ENCODE measurements at places on chromosomes 7 and 10.

DNA sequence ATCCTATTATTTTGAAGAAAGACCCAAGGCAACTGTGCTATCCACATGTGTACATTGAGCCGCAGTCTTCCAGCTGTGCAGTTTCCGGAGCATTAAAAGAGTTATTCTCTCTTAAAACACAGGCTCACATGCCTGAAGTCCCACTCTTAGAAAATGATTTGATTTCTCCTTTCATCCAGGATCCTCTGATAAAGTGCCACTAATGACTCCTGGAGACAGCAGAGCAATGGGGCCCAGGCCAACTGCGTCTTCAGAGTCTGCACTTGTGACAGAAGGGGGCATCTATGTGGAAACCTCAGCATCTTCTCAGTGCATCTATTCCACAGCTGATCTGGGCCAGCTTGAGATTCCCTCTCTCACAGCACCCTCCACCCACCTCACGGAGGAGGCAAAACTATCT lies 482.1 kb upstream of the AKR1E2 start:
- peak; percentile 31 for DNase-seq

DNA sequence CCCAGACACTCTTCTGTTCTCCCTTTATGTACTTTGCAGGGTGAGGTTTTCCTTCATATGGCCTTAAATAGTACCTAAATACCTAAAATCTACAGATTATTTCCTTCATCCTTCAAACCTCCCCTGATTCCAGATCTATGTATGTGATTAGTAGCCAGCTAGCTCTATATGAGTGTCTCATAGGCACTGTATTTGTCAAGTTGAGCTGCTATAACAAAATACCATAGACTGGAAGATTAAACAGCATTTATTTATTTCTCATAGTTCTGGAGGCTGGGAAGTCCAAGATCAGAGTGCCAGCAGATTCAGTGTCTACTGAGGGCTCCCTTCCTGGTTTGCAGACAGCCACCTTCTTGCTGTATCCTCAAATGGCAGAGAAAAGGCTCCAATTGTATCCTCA lies 60.6 kb upstream of the MSRB2 start:
- no peak for DNase-seq

GRCh38 chr10:78785066-78785465 lies 283.7 kb upstream of the ZMIZ1 start:
- no peak for DNase-seq

GRCh38 chr10:48748573-48748972 lies 63.9 kb downstream of the WDFY4 start:
- DNase-seq, result peak; percentile 67

- no peak for DNase-seq
These were observed 10.9 kb downstream of the SUFU start for GRCh38 chr10:102514487-102515311.

DNA sequence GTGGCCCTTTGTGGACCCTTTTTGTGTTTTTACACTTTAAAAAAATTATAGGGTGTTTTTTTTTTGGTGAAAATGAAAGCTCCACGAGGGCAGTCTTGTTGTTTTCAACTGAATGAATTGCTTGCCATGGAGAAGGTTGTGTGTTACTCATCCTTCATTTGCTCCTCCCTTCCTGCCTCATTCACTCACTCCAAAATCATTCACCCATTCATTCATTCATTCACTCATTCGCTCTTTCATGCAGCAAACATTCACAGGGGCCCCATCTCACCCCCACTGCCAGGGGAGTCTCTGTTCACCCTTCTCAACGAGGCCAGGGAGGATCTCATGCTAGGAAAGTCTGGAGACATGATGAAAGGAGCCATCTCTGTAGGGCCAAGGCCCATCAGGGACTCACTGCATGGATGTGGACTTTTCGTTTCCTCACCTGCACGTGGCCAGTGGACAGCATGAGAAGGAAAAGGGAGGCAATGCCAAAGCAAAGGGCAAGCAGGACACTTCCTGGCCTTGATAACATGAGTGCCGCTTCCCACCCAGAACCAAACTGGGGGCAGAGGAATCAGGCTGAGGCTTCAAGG lies 62.8 kb upstream of the COL13A1 start:
- DNase-seq, result no peak

GRCh38 chr10:3990307-3990706 lies 205.3 kb upstream of the KLF6 start:
- DNase-seq, result no peak

DNA sequence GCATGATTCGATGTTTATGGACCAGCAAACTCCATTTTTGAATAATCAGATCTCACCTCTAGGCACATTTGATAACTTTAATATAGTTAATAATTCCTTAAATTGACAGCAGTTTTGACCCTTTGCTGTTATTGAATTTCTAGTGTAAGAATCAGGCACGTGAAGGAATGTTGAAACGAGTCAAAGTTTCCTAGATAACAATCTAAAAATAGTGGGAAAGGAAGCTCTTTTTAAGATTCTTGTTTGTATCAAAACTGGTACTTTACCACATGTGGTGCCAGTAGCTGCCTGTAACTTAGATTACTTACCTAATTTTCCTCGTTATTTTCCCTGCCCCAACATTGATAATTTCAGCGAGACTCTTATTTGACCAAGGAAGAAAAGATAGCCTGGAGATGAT lies 757.8 kb upstream of the KCND2 start:
- DNase-seq, result no peak

DNA sequence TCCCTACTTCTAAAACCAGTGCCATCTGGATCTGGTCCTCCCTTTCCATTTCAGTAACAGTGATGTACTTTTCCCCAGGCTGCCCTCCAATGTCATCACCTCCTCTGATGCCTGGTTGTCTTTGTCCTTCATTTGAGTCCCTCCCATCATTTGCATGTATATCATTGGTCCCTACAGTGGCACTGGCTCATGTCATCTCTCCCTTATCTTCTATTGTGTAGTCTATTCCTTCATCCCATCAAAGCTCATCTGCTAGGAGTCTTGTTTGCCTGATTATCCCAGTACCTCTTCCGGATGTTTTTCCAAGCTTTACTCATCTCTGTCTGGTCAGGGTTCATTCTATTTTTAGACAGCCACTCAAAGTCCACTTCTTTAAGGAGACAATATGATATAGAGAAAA lies 292.9 kb upstream of the BMPER start:
- no peak for DNase-seq

DNA sequence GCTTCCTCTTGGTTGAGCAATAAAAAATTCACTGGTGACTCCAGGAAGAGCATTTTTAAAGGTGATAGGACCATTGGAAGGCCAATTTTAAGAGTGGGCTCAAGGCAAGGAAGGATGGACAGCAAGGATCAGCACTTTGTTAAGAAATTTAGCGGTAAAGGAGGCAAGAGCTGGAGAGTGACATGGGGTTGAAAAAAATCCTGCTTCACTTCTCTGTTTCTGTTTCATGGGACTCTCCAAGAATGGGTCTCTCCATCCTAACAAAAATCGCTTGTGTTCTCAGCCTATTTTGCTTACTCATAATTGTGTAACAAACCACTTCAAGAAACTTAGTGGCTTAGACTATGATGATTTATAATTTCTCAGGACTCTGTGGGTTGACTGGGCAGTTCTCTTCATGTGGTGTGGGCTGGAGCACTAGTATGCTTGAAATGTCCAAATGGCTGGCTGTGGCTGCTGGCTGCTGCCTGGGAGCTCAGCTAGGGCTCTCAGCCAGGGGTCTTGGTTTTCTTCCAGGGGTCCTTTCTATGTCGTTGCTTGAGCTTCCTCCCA lies 59.8 kb upstream of the ZNRF2 start:
- peak; percentile 78 for DNase-seq

DNA sequence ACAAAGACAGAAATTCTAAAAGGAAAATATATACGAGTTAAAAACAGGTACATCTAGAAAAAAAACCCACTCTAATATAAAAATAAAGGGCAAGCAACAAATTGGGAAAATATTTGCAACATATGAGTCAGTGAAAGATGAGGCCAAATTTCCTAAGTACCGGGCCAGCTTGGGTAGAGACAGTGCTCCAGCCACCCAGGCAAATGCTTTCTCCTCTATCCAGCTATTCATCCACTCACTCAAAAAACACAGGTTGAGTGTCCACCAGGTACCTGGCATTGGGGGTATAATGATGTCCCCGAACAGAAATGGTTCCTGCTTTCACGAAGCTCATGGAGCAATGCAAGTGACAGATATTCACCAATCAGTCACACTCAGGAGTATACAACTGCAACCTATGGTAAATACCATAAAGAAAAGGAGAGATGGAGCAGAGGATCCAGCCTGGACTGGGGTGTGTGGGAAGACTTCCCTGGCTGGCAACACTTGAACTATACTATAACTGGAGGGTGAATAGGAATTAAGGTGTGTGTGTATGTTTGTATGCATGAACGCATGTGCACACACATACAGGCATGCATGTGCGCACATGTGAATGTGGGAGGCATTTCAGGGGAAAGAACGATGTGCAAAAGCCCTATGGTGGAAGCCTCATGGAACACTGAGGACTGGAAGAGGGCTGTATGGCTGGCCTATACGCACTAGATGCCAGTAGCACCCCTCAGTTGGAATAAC lies 2.3 kb downstream of the ARHGAP22 start:
- no peak for DNase-seq

DNA sequence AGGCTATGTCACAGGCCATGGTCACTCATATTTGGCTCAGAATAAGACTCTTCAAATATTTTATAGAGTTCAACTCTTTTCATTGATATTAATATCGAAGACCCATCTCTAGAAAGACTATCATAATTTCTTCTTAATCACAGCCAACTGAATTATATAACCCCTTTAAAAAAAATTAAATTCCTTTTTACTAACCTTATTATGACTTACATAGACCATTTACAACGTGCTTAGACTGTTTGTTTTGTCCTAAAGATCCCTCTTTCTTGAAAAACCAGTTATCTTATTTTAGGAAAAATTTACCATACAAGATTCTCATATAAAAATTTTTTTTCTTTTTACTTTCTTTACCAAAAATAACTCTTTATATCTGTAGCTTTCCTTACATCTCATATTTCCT lies 10.2 kb upstream of the TMEM254 start:
- no peak for DNase-seq

DNA sequence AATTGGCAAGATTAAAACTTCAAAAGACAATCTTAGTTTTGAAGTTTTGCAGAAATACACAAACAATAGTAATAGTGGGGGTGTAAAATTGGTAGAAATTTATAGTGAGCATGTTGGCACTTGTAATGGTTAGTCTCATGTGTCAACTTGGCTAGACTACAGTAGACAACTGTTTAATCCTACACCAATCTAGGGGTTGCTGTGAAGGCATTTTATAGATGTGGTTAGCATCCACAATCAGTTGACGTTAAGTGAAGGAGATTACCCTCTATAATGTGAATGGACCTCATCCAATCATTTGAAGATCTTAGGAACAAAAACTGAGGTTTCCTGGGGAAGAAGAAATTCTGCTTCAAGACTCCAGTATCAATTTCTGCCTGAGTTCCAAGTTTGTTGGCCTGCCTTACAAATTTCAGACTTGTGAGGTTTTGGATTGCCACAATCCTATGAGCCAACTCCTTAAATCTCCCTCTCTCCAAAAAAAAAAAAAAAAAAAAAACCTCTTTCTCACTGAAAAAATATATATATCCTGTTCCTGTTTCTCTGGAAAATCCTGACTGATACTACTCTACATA lies 531.6 kb upstream of the IGFBP3 start:
- DNase-seq, result no peak

GRCh38 chr7:87517891-87518290 lies 42.4 kb upstream of the ABCB4 start:
- DNase-seq, result no peak

DNA sequence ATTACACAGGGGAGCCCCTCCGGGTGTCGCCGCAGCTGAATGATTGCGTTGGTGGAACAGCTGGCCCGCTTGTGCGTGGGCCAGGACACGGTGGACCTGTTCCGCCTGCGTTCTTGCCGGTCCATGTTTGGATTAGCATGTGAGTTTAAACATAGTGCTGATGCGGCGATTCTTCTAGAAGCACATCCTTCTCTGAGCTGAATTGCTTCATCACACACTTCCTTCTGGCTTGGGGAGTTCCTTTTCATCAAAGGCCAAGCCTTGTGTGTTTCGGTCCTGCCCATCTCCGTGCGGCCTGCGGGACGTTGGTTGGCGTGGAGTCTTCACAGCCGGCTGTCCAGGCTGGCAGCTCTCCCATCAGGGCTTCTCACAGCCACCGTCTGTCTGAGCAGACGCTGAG lies 45.5 kb upstream of the SLC29A4 start:
- DNase-seq, result peak; percentile 98

DNA sequence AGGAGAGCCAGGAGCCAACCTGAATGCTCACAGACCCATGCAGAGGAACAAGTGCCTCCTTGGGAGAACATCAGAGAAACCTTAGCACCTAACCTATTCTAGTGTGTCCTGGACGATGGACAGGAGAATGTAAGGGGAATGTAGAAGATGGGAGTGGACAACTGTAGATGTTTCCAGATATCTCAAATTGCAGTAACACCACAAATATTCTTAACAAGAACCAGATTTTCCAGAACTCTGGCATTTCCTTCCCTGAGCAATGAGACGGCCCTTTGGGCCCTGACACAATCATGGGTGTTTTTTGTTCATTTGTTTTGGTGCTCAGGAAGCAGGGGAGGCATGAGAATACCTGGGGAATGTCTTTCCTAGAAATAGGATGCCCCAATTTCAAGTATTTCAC lies 196.1 kb upstream of the PRSS1 start:
- no peak for DNase-seq

DNA sequence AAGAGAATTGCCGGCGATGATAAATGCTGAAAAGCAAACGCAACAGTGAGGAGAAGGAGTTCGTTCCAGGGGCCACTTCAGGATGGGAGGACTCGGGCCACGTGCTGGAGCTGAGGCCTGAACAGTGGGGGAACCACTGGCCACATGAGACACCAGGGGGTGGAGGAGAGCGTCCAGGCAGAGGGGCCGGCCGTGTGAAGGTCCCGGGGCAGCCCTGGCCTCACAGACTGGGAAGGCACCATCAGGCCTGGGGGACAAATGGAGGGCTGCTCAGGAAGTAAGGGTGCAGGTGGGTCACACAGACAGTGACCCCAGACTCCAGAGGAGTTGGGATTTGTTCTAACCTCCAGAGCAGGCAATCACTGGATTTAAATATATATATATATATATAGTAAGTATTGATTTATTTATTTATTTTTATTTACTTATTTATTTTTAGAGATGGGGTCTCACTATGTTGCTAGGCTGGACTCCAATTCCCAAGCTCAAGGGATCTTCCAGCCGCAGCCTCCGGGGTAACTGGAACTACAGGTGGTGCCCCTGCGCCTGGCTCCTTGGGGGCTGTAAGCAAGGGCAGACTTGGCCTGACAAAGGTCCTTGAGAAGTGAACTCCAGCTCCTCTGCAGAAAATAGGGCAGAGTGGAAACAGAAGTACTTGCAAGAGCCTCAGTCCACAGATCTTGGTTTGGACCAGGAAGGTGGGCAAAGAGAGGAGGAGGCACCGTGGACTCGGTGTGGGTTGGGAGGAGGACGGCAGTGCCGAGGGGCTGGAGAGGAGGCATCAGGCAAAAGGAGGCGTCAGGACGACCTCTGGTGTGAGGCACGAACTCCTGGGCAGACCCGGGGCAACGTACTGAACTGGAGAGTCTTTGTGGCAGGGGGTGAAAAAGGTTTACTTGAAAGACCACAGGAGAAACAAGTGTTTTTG lies 57.3 kb downstream of the TCERG1L start:
- no peak for DNase-seq

GRCh38 chr10:128124813-128125403 lies 1.3 kb downstream of the MKI67 start:
- DNase-seq, result no peak
